Left ventricle myocardium superior (tissue), 1 donor: ENCODE measurements at places on chromosomes 7 and 10.

DNA sequence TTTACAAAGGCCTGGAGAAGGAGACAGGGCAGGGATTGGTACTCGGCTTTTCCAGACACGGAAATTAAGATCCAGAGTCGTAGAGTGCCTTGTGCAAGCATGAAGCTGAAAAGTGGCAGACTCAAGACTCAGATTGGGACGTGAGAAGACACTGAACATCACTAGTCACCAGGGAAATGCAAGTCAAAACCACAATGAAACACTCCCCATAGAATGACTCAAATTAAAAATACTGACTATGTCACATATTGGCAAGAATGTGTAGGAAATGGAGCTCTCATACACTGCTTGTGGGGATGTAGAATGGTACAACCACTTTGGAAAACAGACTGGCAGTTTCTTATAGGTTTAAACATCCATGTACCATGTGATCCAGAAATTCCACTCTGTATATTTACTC lies 472.0 kb downstream of the RPS24 start:
- DNase-seq = no peak

- DNase-seq = no peak
Observed at GRCh38 chr7:84013616-84014240, 180.9 kb downstream of the SEMA3A start.

- peak; percentile 30 for DNase-seq
Observed at GRCh38 chr7:106031300-106032035, 68.4 kb downstream of the CDHR3 start.

DNA sequence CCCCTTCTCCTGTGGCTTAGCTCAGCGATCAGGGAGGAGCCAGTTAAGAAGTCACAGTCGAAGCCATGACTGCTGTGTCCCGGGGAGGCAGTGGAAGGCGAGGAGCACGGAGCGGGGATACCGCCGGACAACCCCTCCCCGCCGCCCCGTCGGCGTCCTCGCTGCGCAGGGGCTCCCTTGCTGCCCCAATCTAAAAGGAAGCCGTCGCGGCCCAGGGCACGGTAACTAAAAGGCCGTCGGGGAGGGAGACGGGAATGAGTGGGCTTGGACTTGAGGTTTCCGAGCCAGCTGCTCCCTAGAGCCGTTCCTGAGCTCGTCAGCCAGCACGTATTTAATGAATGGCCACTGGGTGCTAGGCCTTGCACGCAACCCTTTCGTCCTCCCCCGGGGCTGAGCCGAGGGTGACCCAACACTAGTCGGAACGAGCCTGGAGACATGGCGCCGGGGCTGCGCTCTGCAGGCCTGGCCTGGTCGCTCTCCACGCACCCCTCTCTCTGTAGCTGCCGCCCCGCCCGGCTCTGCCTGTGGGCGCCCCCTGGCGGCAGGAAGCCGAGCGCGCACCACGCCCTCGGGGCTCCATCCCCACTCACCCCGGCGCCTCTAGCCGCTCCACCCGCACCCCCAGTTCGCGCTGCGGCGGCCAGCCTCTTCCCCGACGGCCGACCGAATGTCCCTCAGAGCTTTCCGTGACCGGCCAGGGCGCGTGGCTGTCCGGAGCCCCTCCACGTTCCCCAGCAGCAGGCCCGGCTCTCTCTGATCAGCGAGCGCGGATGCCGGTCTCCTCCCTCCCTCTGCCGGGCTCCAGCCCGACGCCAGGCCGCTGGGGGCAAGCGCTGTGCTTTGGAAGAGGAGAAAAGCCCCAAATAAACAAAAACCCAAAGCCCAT lies 29.3 kb upstream of the KCNK18 start:
- DNase-seq = peak; percentile 77
